ENCODE measurements at places on chromosomes 4 and X.

DNA sequence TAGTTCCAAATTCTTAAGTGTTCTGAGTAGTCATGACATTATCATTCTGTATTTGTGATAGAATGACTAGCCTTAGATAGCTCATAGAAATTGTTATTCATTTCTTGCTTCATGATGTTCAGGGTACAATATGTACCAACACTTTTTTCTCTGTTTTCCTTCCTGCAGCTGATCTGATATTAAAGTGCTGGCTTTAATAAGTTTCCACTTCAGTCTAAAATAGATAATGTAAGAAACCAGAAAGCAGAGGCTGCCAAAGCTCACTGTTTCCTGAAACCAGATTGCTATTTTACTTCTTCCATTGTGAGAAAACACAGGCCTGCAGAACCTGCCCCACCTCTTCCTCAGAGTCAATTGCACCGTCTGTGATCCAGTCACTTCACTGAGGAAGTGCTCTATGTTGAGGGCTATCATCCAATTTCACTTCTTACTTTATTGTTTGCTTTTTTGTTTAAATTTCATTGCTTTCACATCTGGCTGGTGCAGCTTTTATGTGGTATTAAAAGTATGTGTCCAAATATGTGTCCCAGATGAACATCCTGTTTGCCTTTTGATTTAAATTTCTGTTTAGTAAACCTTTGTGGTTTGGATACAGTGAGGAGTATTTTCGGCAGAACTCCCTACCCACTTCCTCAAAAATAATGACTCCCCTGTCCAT, 652.1 kb downstream of the ANKRD50 start:
- DNase-seq = no peak

- DNase-seq = no peak
Measured at GRCh38 chr4:126136922-126137781, 822.4 kb downstream of the FAT4 start.

- no peak for DNase-seq
Measured at GRCh38 chr4:183993676-183994075, 88.6 kb downstream of the STOX2 start.

- DNase-seq = no peak
Measured at GRCh38 chrX:133321451-133321850, 93.8 kb downstream of the GPC4 start.

DNA sequence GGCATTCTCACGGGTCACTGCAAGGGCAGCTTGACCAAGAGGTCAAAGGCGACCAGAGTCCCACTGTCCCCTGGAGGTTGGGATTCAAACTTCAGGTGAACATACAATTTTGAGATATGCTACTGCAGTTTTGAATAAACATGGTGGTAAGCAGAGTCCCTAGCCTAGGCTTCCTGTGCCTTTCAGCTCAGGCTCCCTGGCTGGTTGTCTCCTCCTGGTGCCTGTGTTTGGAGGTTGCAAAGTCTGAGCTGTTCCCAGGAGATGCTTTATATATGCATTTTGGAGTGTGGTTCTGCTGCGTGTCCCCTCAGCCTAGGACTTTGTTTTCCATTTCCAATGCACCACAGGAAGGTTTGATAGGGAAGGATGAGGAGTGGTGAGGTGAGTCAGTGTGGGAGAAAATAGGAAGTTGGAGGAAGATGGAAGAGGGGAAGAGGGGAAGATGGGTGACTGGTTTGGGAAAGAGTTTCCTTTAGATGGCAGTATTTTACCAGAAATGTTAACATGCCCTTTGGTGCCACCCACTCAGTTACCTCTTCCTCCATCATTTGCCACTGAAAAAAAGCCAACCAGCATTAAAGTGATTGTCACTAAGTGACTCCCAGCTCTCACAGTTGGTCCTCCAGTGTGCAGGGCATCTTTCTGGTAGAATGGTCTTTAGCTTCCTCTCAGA, 211.7 kb upstream of the AGTR2 start:
- DNase-seq = peak; percentile 5

GRCh38 chr4:77012726-77013125, 63.1 kb downstream of the CCNI start:
- DNase-seq = no peak

DNA sequence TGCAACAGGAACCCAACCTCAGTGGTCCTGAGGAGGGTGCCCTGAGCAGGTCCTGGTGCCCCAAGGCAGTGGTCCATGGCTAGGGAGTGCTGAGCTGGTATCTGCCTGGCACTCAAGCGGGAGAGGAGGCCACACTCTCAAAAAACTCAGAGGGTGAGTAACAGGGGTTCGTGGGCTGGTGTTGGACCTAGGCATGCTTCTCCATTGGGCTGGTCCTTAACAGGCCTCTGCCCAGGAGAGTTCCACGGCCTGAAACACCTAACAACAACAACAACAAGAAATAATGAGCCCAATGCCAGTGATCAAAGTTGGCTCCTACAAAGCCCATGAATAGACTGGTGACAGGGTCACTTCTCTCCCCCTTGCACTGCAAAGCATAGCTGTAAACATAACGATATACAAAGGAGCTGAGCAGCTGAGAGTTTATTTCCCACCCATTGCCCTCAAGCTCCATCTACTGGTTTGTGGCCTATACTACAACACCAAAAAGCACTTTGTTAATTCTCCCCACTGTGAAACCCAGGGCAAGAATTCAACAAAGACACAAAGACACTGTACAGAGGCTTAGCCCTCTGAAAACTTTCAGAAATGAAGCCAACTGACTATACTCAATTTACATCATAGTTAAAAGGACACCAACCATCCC, 736.1 kb upstream of the ADGRL3 start:
- no peak for DNase-seq

GRCh38 chr4:10173754-10174749, 57.5 kb upstream of the WDR1 start:
- DNase-seq = no peak

DNA sequence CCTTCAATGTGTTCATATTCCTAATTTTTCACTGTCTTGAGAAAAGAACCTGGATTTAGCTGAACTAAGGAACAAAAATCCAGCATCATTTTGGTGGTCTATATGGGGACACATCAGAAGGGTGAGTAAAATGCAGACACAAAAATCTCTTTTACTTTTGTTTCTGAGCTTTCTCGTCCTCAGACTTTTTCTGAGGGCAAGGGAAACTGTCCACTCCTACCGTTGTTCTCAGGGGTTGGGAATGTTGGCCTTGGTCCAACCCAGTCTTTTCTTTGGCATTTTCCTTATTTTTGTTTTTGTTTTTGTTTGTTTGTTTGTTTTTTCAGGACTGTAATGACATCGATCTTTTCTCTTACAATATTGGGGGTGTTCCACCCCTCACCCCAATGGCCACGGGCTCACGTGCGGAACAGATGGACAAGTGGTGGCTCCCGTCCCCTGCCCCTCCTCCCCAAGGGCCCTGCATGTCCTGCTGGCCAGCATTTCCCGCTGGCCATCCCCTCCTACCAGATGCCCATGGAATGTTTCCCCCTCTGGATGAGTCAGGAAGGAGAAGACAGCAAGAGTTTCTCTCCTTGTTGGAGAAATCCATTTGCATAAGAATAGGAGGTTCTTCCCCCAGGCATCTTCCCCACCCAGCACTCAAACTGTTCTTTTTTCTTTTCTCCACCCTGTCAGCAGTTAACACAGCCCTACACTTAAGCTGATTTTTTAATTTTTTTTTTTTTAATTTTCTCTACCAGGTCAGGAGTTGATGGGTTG, 305.4 kb upstream of the NDST4 start:
- no peak for DNase-seq

DNA sequence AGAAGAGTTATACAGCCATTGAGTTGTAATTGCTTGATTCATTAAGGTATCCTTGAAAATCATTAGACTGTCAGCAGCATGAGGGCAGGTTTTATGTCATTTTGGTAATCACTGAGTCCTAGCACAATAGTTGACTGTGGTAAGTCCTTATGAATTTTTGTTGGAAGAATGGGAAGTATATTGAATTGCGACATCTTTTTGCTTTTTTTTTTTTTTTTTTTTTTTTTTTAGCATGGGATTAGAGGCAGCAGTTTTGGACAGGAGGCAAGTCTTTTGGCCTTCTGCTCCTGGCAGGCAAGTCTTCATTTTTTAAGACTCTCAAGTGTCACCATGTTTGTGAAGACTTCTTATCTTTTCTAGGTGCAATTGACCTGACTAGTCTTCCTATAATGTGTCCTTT, 29.7 kb downstream of the PRRG1 start:
- no peak for DNase-seq

- DNase-seq = no peak
Measured at GRCh38 chr4:1563241-1563640, 120.9 kb downstream of the FAM53A start.

GRCh38 chrX:110665223-110666002, 130.2 kb downstream of the CHRDL1 start:
- no peak for DNase-seq

GRCh38 chr4:95472534-95472933, 76.2 kb downstream of the UNC5C start:
- DNase-seq = no peak

DNA sequence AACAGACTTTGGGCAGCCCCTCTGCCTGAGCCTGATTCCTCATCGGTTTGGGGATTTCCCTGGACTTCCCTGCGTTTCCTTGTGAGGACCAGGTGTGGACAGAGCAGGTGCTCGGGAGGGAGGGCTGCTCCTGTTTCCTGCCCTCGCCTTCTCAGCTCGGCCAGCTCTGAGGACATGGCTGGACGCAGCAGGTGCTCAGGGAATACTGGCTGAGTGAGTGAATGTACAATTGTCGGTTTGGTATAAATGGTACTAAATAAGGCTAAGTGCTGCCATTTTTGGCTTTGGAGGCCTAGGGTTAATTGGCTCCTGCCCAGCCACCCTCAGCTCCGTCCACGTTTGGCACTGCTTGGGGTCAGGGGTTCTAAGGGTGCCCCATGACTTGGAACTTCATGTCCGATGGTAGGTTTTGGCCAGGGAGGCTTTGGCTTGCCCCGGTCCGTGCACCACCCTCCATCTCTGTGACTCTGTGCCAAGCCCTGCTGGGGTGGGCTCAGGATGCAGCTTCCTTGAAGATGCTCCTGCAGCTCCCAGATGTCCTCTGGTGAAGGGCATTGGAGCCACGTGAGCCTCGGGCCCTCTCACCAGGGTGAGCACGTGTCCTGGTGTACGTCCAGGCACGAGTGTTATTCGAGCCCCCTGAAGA, 45.0 kb upstream of the NKX1-1 start:
- DNase-seq = no peak

- DNase-seq = no peak
Measured at GRCh38 chrX:48897157-48897624, 377 bp downstream of the TIMM17B start.

- DNase-seq = no peak
Measured at GRCh38 chrX:68985135-68985755, 156.4 kb downstream of the EFNB1 start.

DNA sequence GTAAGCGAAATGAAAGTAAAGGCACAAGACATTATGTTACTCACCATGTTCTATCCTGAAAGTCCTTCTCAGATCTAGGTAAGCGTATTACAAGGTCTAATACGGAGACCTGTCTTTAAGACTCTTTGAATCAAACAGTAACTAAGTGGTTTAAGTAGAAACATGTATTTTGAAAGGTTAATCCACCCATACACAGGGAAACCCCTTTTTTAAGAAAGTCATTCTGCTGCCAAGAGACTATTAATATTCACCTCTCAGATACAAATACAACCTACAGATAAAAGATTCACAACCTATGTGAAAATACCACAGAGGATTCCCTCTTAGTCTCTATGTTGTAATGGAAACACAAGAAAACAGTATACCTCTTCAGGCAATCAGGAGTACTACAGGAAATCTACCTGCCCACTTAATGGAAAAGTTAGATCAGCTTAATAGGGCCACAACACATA, 63.2 kb upstream of the TNIP3 start:
- no peak for DNase-seq

DNA sequence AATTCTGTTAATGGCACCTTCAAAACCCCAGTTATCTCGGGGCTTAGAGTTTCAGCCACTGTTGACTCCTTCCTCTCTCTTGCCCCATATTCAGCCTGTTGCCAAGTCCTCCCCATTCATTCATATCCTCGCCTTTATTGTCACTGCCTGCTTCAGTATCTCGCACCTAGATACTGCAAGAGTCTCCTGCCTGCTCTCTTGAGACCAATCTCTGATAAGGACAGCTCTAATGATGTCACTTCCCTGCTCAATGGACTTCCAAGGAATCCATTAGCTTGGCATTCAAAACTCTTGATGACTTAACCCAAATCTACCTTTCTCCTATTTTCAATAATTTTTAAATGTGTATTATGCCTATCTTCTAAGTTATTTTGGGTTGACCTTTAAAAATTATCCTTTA, 1.1 kb upstream of the UBE2A start:
- DNase-seq = no peak

GRCh38 chr4:181938631-181939030, 304.6 kb upstream of the TENM3 start:
- DNase-seq = no peak

DNA sequence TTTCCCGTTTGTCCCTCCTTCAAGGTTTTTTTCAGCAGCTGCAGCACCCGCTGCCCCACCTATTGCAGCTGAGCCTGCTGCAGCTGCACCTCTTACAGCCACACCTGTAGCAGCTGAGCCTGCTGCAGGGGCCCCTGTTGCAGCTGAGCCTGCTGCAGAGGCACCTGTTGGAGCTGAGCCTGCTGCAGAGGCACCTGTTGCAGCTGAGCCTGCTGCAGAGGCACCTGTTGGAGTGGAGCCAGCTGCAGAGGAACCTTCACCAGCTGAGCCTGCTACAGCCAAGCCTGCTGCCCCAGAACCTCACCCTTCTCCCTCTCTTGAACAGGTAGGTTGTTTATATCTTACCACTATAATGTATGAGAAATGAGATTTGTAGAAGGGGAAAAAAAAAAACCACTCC, 4.5 kb downstream of the PRR27 start:
- DNase-seq = no peak

GRCh38 chrX:96907516-96908272, 24.0 kb downstream of the RPA4 start:
- no peak for DNase-seq

GRCh38 chr4:83701041-83701440, 165.1 kb downstream of the GPAT3 start:
- no peak for DNase-seq

GRCh38 chr4:77465271-77465670, 140.3 kb upstream of the CXCL13 start:
- no peak for DNase-seq

DNA sequence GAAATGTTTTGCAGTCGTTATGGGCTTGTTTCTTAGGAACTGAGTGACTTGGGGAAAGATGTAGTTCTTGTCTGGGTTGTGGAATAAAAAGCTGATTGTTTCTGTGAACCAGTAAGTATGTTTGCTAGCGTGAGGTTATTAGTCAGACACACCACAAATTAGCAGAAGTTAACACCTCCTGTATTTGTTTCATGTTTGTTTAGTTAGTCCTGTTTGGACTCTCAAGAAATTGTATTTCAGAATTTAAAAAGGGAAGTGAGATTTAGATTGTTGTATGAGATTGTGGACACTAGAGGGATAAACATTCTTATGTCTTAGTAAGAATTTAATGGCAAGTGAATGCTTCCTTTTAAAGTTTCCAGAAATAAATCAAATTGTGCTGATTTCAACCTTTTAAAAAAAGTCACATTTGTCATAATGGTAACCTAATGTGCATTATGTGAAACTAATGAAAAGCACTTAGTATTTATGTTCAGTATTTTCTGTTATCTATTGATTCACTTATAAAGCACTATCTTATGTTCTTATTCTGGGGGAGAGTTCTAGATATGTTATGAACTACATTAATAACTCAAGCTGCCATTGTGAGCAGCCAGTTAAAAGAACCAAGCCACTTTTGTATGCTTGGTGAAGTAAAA, 25.6 kb downstream of the ATP10D start:
- DNase-seq = no peak
